ENCODE measurements at places on chromosomes 6 and 20.
A peak's percentile ranks its signal among the peaks of the same experiment; 100 is the strongest.

DNA sequence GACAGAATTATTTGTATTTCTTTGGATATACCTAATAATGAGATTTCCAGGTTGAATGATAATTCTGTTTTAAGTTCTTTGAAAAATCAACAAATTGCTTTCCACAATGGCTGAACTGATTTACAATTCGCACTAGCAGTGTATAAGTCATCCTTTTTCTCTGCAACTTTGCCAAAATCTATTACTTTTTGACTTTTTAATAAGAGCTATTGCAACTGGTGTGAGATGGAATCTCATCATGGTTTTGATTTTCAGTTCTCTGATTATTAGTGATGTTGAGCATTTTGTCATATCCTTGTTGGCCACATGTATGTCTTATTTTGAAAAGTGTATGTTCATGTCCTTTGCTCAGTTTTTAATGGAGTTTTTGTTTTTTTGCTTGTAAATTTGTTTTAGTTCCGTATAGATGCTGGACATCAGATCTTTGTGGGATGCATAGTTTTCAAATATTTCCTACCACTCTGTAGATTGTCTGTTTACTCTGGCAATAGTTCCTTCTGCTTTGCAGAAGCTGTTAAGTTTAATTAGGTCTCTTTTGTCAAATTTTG, 409.8 kb upstream of the CITED2 start:
- no peak for DNase-seq

GRCh38 chr6:20569000-20569610, 34.8 kb downstream of the CDKAL1 start:
- DNase-seq = no peak

DNA sequence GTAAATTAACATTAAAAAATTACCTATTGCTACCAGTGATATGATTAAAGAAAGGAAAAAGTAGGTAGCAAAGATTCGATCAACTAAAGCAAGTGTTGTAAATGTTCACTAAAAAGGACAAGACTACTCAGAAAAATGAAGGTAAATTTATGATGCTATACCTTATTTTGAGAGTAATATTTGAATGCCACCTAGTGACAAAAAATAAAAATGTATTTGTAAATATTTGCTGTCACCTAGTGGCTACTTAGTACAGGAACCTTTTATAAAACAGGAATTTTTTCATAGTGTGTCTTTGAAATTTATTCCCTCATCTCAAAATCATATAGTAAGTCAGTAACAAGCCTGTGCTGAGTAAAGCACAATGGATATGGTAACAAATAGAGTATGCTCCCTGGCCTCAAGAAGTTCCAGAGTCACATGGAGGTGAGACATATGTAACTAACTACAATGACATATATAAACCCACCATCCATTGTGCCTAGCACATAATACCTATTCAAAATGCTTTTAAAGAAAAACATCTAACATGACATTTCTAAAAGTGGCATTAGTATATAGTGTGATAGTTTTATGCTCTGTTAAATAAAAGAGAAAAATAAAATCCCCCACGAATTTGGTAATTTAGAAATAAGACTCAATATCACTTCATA, 193.1 kb upstream of the SIM1 start:
- no peak for DNase-seq

- DNase-seq = no peak
These were observed 230.9 kb downstream of the TBC1D7 start for GRCh38 chr6:13097454-13097853.

DNA sequence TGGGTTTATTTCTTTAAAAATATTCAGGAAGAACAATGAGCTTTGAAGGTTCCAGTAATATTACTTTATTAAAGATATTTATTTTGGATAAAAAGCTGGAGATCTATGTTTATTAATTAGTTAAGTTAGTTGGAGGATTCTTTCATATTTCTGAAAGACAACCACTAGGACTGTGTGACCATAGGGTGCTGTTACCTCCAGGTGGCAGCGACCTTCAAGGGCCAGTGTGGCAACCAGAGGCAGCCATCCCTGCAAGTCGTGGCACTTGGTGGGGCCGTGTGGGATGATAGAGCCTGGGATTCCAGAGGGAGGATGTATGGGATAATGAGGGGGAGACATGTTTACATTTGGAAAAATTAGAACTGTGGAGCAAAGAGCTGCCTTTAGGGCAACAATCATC, 95.5 kb upstream of the SCP2D1 start:
- DNase-seq = no peak

DNA sequence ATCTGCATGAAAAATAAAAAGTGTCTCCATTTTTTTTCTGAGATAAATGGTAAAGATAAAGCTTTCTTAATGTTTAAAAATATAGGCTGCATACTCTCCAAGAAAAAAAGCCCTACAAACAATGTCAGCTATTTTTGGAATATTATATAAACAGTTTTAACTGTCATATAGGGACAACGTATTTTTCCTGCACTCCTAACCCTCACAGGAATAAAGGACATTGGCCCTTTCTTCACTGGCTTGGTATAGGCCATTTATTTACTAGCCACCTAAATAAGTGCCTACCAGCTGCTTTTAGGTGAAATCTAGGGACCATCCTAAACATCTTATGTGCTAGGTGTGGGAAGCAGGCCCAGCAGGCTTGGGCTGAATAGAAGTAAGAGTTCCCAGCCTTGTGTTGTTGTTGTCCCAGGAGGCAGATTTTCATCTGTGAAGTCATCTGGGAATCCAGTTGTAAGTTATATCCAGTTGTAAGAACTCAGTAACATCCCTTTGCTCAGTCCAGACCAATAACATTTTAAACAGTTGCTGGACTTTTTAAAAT, 21.3 kb downstream of the FOXO3 start:
- DNase-seq = no peak

DNA sequence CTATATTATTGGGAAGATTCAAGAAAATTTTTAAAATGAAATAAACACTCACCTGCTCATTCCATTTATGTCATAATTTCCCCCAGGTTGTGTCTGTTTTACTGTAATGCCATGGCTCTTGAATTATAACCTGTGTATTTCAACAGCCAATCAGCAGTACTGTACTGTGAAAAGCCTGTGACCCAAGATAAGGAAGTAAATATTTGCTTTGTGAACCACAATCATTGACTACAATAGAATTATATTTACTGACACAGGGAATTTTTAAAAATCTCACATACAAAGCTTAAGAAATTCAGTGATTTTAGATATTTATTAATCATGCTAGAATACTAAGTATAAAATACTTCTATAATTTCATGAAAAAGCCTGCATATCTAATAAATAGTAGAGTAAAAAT, 6.0 kb downstream of the RGS17 start:
- no peak for DNase-seq

DNA sequence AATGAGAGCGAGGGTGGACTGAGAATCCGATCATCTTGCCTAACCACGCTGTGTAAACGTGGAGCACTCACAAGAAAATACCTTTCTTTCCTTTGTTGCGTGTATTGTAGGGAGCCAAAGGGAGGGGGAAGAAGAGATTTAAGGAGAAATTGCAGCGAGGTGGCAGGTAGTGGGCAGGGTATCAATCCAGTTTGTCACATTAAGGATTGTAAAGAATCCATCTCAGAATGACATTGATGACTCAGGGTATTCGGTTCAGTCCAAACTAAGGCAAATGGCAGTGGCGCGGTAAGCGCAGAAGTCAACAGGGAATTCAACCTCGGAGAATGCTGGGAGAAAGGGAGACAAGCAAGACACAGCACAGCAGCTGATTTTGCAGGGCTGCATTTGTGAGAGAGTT, 146.2 kb downstream of the ID4 start:
- DNase-seq = no peak

DNA sequence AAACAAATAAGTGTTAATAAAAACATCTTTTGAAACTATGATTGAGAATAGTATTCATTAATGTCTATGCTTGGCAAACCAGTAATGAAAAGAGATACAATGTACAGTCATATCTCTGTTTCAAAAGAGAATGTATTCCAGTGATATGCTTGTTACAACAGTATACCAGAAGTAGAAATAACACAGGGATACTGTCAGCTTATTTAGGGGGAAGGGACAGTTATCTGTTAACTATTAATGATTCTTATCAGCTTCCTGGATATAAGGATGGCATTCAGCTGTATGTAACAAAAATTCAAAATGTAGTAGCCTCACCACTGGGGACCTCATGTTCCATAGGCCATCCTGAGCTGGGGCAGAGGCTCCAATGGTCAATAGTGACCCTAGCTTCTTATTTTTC, 103.8 kb upstream of the TBX18 start:
- DNase-seq = no peak

GRCh38 chr6:6588064-6588923, at the start of gene LY86:
Gene LY86, plus strand, starts transcription at chr6:6588720. Its CDS starts 15 bp downstream, at chr6:6588735.
- peak; percentile 88 for DNase-seq

DNA sequence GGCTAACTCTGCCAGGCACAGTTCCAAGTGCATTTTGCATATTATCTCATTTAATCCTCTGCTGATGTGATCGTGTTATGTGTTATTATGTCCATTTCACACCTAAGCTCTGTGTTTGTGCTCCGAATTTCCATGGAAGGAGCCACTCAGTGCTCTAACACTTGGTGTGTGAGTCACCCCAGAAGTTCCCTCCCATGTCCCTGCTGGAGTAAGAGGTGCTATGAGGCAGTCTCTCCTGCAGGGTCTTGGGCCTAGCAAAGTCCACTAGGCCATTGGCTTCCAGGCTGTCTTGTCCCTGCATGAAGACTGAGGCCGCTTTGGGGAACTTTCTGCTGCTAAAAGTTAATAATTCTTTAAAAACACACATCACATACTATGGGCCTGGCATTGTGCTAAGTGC, 405.9 kb upstream of the SULF2 start:
- no peak for DNase-seq

DNA sequence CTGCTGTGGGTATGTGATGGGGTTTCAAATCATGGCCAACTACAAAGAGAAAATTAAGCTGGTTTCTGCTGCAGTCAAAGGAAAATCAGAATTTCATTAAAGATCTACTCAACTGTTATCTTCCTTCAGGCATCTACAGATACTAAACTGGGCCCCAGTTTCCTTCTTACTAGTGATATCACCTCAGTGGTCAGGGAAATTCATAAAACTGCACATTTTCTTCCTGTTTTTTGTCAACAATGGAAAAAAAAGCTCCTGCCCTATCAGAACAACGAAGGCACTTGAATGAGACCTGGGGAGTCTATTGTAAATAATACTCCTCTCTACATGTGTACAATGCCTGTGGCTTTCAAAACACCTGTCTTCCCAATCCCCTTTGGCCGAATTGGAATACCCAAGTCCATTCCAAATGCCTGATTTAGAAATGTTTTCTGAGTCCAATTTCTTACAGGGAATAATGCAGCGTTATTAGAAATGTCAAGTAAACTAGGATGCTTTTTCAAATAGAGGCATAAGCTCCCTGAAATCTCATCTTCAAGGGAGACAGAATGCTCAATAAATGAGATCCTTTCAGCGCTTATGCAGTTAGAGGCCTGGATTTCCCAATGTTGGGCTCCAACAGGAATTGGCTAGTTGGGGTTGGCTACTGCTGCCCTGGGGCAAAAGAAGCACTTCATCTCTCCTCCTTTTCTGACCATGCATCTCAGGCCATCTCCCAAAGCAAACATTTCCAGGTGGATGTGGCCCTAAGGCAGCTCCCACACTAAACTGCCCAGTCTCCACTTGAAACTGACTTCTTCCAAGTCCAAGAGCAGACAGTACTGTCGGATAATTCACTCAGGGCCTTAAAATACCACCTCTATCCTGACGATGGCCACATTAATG, 143.3 kb downstream of the NFATC2 start:
- DNase-seq = no peak

GRCh38 chr6:170290296-170291128, at the start of gene DLL1:
Gene DLL1, minus strand, starts transcription at chr6:170291078. Its CDS starts 939 bp downstream, at chr6:170290139.
- DNase-seq = peak; percentile 67

DNA sequence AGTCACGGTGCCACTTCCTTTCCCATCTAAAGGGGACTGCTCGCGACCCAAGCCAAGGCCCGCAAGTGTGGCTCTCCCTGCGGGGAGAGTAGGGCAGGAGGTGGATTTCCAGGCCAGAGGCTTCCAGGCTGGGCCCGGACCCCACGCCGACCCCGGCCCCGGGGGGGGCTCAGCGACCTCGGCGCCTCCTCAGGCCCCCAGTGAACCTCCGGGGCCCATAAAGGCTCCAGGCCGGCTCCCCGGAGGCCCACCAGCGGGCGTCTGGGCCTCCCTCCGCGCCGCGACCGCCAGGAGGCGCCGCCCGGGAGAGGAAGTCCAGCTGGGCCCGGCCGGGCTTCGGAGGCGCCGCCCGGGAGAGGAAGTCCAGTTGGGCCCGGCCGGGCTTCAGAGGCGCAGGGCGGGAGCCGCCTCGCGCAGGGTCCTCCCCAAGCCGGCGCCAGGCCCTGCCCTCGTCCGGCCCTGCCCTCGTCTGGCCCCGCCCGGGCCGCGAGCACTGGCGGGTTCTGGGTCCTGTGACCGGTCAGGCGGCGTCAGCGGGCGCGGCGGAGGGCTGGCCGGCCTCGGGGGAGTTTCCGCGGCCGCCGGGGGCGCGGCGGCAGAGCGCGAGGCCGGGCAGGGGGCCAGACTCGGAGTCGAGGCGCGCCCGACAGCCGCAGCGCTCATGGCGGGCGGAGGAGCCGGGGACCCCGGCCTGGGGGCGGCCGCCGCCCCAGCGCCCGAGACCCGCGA, at the start of gene RAB32:
Gene RAB32, plus strand, starts transcription at position 623 of the 729 bp plus-strand sequence. Its CDS starts 39 bp downstream, at position 662.
- DNase-seq = peak; percentile 93

- no peak for DNase-seq
These were observed 57.7 kb downstream of the DHX35 start for GRCh38 chr20:39019805-39020325.

DNA sequence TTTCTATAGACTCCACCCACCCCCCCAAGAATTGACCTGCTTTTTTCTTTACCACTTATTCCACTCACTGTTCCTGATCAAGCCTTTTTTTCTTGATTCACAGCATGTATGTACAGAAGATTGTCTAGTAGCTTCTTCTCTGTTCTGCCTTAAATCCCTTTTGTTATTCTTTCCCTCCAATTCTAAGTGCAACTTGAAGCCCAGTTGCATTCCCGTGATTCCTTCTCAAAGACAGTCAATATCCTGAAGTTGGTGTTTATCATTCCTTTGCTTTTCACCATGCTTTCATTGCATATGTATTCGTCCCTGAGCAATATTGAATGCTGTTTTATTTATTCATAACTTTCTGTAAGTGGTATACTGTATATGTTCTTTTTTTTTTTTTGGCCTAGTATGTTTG, 21.0 kb downstream of the XRN2 start:
- no peak for DNase-seq

DNA sequence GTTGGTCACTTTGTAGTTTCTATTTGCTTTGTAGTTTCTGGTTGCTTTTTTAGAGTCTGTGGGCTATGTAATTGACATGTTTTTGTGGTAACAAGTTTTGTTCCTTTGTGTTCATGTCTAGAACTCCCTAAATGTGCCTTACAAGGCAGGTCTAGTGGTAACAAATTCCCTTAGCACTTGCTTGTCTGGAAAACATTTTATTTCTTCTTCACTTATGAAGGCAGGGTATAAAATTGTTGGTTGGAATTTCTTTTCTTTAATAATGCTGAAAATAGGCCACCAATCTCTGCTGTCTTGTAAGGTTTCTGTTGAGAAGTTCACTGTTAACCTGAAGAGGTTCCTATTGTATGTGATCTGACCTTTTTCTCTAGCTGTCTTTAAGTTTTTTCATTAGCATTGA, 383.6 kb downstream of the EPHA7 start:
- DNase-seq = no peak

GRCh38 chr6:3750317-3751076, 1.0 kb downstream of the PXDC1 start:
- peak; percentile 91 for DNase-seq
